ENCODE measurements at places on chromosomes 11 and 22.

- no peak for DNase-seq
Measured at GRCh38 chr11:120219232-120219937, 8.6 kb downstream of the OAF start.

DNA sequence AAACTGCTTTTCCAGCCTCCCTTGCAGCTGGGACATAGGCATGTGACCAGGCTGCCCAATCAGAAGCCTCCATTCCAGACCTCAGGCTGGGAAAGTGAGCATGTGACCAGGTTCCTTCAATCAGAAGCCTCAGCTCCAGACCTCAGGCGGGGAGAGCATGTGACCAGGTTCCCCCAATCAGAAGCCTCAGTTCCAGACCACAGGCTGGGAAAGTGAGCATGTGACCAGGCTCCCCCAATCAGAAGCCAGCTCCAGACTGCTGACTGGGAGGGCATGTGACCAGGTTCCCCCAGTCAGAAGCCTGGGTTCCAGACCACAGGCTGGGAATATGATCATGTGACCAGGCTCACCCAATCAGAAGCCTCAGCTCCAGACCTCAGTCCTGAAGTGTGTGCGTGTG, 11.7 kb upstream of the IL2RB start:
- DNase-seq: no peak

GRCh38 chr11:62493801-62494200, 52.8 kb downstream of the AHNAK start:
- no peak for DNase-seq

DNA sequence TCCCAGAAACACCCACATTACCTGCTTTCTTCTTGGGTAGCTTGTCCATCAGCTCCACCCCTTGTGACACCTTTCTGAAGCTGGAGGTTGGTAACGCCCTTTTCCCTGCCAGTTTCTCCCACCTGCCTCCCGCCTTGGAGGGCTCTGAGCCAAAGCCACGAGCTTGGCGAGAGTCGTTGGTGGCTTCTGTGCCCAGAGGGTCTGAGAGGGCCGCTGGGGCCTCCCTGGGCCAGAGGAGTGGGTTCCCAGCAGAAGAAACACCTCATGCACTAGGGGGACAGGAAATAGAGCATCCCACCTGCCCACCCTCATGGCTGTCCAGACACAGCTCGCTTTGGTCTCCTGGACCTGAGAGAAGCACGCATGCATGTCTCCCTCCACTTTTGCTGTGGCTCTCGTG, 37.9 kb downstream of the B3GAT1 start:
- DNase-seq: no peak

DNA sequence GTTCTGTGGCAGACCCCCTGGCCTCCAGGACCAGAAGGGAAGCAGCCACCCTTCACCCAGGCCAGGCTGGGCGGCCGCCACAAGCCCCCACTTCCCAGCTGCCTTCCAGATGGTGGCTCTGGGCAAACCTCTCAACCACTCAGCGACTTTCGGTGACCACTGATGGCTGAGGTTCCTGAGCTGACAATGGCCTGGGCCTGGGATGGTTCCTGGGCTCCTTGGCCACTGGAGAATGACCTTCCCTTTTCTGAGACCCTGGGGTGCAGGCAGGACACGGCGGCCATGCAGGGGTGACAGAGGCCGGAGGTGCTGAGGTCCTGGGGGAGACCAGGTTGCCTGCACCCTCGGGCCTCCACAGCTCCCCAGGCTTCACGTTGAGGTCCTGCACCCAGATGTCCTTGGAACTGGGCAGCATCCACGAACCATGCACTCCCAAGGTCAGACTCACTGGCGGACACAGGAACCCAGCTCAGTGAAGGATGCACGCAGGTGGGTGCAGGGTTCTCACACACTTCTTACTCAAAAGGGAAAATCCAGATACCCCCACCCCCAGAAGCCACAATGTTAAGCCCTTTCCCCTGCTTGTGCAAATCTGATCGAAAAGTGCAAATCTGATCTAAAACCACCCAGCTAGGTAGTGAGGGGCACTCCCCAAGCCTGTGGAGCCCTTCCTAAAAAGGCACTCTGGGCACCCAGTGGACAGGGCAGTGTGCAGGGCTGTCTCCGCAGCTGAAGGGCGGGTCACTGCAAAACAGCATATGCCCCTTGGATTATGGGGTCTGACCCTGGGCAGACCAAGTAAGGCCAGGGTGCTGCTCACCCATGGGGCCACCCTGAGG, 13.9 kb upstream of the PHLDA2 start:
- DNase-seq: no peak

- no peak for DNase-seq
Measured at GRCh38 chr22:21933413-21933812, 19.2 kb downstream of the PPM1F start.

GRCh38 chr11:78567209-78567608, 7.5 kb downstream of the NARS2 start:
- no peak for DNase-seq

- DNase-seq: no peak
Measured at GRCh38 chr11:57936050-57936418, 87.6 kb upstream of the OR9Q1 start.

- DNase-seq: no peak
Measured at GRCh38 chr11:129298988-129299387, 76.7 kb upstream of the BARX2 start.

- DNase-seq: no peak
Measured at GRCh38 chr11:118088531-118088930, 1.8 kb upstream of the SMIM35 start.

- no peak for DNase-seq
Measured at GRCh38 chr11:13169709-13170108, 107.9 kb upstream of the BMAL1 start.

DNA sequence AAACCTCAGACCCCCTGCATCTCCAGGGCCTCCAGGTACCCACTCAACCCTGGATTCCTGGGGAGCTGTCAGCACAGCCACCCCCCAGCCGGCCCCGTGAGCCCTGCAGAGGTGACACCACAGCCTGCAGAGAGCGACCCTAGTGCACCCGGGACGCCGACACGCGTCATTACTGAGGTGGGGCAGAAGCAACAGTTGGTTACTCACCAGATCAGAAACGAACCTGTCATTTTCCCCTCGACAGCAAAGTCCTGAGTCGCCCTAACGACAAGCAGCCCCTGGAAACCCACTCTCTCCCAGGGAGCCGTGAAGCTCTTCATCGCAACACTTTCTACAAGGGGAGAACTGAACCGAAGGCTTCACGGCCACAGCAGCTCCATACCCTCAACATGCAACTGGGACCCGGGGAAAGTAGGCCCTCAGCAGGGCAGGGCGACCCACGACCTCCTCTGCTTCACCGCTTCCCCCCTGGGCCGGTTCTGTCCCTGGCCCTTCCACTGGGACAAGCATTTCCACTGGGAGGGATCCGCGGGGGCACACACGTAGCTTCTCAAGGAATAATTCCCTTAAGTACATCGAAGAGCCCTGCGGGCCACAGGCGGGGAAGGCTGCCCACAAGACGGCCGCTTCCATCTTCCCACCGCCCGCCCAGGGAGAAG, 1.6 kb downstream of the BRD1 start:
- peak; percentile 47 for DNase-seq

- no peak for DNase-seq
Measured at GRCh38 chr11:65558930-65559509, 861 bp upstream of the LTBP3 start.

DNA sequence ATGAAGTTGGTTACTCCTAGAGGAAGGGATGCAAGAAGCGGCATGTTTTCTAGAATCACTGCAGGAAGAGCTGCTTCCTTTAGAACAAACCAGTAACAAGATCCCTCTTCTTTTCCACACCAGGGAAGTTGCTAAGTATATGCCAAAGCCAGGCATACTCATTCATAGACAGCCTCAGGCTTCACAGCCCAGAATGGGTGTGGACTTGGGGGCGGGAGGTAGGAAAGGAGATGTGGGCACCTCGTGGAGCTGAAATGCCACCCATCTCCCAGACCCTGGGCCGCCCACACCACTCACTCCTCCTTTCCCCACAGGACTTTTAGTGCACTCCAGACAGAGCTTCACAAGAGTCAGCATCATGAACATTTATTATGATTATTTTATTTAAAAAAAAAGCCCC, 16.0 kb upstream of the TMEM121B start:
- DNase-seq: no peak

- DNase-seq: no peak
Measured at GRCh38 chr11:37450613-37451012, 852.6 kb upstream of the RAG2 start.

DNA sequence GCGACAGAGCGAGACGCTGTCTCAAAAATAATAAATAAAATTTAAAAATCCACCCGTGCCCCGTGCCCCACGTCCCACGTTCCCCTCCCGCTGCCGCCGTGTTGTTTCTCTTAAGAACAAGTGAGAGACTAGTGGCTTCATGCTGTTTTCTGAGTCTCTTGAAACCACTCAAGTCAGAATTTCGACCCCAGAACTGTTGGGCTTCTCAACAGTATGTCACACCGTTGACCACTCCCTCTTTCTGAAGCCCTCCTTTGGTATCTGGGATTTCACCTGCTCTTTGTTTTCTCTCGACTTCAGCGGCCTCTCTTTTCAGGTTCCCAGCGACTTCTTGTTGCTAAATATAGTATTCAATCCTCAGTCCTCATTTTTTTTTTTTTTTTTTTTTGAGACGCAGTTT, 974 bp downstream of the PPIL2 start:
- no peak for DNase-seq

- DNase-seq: no peak
Measured at GRCh38 chr11:11309906-11310305, 43.1 kb downstream of the CSNK2A3 start.

- no peak for DNase-seq
Measured at GRCh38 chr11:69134957-69135356, 20.8 kb upstream of the SMIM38 start.

- no peak for DNase-seq
Measured at GRCh38 chr22:49193348-49193747, 634.3 kb downstream of the BRD1 start.

- no peak for DNase-seq
Measured at GRCh38 chr11:1531449-1532013, 40.5 kb downstream of the DUSP8 start.

DNA sequence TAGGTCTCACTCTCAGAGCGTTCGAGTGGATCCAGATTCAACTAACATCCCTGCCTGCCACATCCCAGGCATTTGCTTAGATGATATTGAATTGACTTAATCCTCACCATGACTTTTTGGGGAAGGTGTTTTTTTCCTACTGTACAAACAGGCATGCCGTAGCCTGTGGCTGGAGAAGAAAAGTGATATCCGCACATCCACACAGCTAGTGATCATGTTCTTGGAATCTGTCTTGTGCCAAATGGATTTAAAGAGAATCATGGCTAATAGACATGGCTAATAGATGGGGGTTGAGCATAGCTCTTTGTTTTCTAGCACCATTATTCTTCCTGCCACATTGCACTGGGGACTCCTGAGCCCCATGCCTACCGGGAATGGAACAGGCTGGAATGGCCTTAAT, 82.1 kb upstream of the THY1 start:
- DNase-seq: no peak

DNA sequence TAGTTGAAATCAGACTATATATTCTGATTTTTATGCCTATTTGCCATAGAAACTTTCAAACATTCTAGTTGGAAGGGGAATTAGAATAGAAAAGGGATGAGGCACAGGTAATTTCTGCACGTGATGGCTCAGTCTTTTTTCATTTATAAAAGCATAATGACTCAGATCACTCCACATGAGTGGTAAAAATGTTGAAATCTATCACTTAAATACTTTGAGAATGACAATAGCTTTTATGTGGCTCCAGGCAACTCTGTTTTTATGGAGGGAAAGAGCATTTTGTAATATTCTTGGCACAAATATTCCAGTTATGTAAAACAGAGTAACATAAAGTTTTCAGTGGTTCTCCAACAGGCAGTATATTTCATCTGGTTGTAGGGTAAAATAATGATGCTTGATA, 5.9 kb upstream of the MMP3 start:
- no peak for DNase-seq

DNA sequence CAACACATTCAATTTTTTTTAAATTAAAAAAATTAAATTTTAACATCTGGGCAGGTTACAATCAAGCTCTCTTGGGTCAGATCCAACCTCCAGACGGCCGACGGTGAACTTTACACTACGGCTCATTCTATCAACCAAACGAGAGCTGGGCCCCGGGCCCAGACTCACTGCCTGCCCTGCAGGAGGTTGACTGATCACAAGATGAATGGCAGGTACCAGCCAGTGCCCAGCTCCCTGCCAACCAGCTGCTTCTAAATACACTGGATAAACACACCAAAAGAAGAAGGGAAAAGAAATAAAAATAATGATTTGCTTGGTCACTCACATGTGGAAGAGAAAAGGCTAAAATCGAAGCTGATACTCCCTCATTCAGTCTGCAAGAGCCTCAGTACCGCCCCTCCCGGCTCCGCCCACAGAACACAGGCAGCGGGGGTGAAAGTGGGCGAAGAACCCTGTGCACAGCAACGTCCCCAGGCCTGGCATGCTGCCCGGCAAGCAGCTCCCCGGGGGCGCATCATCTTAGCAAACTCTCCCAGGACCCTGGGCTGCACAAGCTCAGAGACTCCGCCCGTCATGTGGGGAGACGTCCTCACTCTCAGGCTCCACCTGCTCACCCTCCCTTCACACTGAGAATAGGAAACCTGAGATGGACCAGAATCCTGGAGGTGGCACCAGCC, 303.4 kb downstream of the SHANK2 start:
- DNase-seq: no peak

GRCh38 chr11:128859563-128860441, 7.3 kb downstream of the KCNJ1 start:
- peak; percentile 51 for DNase-seq

GRCh38 chr11:66720223-66720898, 8.7 kb downstream of the SPTBN2 start:
- DNase-seq: no peak

- no peak for DNase-seq
Measured at GRCh38 chr22:48889887-48890692, 937.6 kb downstream of the BRD1 start.

DNA sequence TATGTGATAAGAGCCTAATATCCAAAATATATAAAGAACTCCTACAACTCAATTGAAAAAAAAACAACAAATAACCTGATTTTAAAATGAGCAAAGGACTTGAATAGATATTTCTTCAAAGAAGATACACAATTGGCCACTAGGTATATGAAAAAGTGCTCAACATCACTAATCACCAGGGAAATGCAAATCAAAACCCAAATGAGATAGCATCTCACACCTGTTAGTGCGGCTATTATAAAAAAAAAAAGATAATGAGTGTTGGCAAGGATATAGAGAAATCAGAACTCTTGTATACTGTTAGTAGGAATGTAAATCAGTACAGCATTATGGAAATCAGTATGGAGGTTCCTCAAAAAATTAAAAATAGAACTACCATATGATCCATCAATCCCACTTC, 5.9 kb upstream of the SIK2 start:
- no peak for DNase-seq

- DNase-seq: no peak
Measured at GRCh38 chr22:49269928-49270327, 557.7 kb downstream of the BRD1 start.

- DNase-seq: no peak
Measured at GRCh38 chr22:44042249-44043218, 18.4 kb downstream of the PARVB start.

- no peak for DNase-seq
Measured at GRCh38 chr11:12380565-12381325, 3.4 kb downstream of the PARVA start.

GRCh38 chr11:46511342-46511741, 82.5 kb downstream of the AMBRA1 start:
- DNase-seq: no peak
